ENCODE measurements at places on chromosomes 7 and 10.

- no peak for DNase-seq
These were observed 528.2 kb upstream of the NRP1 start for GRCh38 chr10:33862536-33863105.

DNA sequence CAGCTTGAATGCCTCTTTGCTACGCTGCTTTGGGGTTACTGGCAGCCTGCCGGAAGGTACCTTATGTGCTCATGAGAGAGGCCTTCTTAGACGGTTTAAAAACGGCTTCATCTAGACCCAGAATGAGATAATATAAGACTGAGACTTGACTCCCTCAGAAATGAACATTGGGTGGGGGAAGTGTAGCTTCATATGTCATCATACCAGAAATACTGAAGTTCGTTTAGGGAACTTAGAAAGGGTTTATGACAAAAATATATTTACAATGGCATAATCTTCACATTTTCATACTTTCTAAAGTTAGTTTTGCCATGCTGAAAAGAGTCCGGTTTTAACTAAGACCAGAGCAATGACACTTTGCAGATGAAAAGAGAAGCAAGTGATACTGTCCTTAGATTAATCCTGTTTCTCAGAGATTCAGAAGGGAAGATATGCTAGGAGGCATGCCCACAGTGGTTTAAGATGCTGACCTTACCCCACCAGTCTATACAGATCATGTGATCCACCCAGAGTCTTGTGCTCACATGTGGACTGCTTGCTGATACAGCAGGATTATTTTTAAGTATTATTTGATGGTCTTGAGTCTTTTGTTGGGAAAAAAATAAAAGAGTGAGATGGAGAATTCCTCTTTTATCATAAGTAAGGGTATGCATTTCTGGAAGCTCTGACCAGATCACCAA, 40.8 kb upstream of the HGF start:
- DNase-seq = no peak

DNA sequence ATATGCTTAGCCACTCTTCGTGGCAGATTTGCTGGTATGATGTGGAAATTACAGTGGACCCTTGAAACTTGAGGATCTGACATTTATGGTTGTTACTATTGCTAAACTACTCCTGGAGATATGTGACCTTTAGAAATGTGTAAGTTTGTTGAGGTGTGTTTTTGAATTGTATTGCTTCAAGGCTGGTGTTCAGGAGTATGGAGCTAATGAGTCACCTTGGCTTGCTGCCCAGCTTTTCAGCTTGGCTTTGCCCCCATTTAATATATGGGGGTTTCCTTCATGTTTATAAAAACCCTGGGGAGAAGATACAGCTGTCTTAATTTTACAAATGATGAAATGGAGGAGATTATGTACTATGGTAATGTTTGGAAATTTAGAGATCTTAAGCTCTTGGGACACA, 11.6 kb downstream of the HBP1 start:
- DNase-seq = no peak

GRCh38 chr7:37362802-37363201, 85.9 kb downstream of the ELMO1 start:
- DNase-seq = no peak

DNA sequence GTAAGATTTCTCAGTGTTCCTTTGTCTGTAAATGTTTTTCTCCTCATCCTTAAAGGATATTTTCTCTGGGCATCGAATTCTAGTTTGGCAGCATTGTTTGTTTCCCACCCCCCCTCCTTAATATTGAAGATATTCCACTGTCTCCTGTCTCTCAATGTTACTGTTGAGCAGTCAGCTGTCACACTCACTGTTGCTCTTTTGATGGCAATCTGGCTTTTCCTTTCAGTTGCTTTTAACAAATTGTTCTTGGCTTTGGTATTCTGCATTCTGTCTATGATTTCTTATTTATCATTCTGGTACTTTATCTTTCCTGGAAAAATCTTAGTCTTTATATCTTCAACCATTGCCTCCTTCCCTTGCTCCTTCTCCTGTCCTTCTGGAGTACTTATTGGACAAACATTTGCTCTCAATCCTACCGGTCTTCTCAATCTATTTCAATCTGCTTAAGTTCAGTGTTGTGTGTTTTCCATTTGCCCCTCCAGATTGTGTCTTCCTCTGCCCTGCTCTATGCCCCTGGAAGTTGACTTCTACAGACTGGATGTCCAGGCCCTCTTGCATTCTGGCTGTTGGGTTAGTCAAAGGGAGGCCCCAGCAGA, 9.3 kb upstream of the GTPBP4 start:
- DNase-seq = no peak

GRCh38 chr7:55550841-55551537, 21.3 kb downstream of the VOPP1 start:
- DNase-seq = no peak

DNA sequence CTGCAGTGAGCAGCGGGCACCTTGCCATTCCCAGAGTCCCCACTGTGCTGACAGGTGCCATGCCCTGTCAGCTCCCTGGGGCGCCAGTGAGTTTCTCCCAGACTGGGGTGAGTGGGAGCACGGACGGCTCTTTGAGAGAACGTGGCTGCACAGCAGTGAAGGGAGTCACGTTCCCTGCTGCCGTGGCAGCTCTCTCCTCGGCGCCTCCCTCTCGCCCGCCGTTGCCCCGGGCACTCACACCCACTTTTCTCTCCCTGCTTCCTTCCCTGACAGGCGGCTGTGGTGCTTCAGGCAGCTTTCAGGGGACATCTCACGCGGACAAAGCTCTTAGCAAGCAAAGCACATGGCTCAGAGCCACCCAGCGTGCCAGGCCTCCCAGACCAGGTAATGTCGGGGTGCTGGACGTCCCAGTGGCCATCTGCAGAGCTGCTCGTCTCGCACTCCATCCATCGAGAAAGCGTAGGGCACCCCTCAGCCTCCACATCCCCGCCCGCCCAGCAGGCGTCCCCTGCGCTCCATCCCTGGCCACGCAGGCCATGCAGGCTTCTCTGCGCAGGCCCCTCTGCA, 27.1 kb upstream of the TTYH3 start:
- no peak for DNase-seq

- no peak for DNase-seq
These were observed 119.5 kb downstream of the OTUD1 start for GRCh38 chr10:23558361-23558799.

DNA sequence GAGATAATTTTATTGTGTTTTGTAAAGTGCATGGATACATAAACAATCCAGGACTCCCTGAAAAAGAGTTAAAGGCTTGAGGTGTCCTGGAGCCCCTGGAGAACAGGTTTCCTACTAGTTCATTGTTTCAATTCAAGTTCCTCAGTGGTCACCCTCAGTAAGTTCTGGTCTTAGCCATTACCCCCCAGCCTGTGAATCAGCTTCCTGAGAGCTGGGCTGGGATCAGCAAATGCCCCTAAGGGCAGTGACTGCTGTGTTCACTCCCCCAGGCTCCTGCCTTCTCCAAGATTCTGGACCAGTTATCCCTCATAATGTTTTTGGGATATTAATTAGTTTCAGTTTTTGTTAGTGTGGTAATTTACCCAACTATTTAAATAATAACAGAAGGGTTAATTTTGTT, 151.6 kb upstream of the PRSS58 start:
- no peak for DNase-seq

All from GM13976 (cell line).